NCI-H1105 treated with DMSO at 0.1 percent for 48 hours (cell line): ENCODE measurements at places on chromosomes 2 and 18.

GRCh38 chr2:100791936-100792308, 28.0 kb upstream of the NPAS2 start:
- no peak for DNase-seq

DNA sequence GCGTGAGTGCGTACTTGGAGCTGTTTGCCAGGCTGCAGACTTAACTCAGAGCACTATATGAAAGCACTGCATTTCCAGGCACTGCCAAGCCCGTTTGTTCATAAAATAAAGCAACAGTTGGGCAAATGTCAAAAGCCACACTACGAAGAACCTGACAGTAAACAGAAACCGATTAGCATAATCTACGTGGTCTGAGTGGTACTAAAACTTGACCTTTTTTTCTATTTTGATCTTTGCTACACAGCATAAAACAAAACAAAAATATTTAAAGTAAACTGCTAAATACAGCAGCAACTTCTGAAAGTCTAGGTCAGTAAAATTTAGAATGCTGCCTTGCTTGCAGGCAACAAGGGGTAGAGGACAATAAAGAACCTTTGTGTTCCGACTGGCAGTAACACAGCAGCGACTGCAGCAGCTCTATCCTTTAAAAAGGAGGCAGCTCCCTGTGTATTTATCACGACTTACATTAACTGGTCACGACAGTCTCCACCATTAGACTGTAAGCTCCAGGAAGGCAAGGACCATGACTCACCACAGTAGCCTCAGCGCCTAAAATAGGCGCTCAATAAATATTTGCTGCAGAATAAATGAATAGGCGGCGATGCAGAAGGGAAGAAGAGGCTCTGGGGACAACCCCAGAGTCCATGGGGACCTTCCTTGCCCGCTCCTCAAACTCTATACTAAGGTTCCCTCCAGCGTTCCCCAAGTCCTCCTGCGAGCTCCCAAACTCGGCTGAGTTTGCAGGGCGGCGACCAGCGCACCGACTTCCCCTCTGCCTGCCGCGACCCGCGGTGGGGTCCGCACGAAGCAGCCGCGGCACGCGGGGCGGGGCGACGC, 902 bp downstream of the SS18 start:
- DNase-seq, result peak; percentile 49

GRCh38 chr2:144999071-144999875, 479.4 kb upstream of the ZEB2 start:
- no peak for DNase-seq

DNA sequence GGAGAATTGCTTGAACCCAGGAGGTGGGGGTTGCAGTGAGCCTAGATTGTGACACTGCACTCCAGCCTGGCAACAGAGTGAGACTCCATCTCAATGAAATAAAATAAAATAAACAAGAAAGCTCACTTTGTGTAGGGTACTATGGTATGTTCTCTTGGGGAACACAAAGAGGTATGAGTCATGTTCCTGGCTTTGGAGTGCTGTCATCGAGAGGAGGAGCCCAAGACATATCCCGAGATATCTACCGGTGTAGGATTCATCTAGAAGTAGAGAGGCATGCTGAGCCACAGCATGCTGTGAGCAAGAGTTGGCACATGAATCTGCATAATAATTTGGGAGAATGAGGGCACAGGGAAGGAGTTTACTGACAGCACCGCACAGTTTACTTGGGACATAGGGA, 244.9 kb upstream of the EPHA4 start:
- DNase-seq, result no peak

DNA sequence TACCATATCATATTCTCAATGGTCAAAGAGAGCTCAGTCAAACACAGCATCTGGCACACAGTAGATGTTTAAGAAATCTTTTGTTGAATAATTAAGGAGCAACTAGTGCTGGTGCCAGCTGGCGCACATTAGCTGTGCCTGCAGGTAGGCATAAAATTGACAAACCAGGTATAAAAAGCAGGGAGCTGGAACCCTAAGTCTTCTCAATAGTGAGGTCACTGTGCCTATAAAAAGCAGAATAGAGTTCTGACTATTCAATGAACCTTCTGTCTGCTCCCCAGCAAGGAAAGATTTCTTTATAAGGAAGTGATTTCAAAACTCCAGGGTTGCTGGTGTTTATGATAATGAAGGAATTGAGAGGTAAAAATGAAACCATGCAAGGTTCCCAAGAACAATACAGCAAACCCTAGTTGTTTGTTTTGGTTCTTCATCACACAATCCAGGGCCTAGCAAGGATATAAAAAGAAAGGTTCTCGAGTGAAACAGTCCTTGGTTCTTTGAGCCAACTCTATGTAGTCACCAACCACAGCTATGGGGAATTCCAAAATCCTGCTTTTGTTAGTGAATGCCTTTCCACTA, 76.1 kb downstream of the THADA start:
- DNase-seq, result no peak

DNA sequence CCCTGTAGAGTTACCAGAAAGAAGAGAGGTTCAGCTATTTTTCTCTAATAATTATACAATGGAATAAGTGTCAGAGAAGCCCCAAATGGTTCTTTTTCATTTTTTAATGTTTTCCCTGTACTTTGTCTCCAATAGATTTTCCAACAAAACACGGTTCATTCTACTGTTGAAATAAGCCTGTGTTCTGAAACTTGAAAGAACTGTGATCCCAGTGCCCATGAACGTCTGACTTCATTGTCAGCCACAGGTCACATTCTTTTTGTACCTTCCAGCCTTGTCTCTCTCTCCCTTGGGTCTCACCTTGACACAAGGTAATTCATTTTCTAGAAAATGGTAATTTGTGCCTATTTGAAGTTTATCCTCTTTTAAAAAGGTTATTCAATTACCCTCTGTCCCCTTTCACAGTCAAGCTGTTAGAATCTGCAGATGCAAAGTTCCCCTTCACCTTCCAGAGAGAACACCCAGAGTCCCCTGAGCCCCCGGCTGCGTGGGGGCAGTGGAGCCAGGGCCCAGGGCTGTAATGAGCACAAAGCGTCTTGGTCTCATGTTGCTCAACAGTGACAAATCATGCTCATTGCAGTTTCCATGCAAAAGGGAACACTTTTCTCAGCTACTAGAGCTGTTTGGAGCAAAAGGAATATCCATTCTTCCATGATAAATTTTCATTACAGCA, 115.2 kb downstream of the SPHKAP start:
- no peak for DNase-seq

DNA sequence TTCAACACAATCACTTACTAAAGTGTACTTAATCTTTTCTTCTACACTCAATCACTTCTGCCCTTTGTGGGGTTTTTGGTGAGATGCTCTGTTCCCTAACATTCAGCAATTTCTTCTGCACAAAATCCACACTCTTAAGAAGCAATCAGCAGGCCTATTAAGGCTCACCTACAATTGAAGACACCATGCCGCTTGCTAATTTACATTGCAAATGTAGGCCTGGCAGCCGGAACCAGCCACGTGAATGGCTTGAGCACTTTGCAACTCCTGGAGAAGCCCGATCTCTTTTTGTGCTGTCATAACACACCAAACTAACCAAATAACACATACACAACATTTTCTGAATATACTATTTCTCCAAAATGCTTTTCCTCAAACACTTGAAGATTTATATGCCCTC, 66.3 kb downstream of the NYAP2 start:
- DNase-seq, result no peak

GRCh38 chr2:134398300-134398699, 144.4 kb downstream of the MGAT5 start:
- no peak for DNase-seq

DNA sequence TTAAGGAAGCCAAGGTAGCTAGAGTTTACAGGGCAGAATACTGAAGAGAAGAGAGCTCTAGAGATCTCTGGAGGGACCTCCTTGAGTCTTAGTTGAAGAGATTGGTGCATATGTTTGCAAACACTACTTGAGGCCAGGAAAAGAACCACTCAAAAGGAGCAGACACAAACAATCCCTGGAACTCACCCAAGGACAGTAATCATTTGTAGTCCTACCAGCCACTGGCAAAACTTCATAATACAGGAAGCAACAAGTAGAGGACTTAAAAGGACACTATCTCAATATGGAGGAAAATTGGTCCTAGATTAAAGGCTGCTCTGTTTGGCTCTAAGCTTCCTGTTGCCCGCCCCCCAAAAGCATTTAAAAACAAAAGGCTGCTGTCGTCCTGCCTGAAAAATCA, 46.9 kb upstream of the UBXN4 start:
- DNase-seq, result no peak

GRCh38 chr2:28828382-28828781, 17.7 kb downstream of the SPDYA start:
- no peak for DNase-seq

DNA sequence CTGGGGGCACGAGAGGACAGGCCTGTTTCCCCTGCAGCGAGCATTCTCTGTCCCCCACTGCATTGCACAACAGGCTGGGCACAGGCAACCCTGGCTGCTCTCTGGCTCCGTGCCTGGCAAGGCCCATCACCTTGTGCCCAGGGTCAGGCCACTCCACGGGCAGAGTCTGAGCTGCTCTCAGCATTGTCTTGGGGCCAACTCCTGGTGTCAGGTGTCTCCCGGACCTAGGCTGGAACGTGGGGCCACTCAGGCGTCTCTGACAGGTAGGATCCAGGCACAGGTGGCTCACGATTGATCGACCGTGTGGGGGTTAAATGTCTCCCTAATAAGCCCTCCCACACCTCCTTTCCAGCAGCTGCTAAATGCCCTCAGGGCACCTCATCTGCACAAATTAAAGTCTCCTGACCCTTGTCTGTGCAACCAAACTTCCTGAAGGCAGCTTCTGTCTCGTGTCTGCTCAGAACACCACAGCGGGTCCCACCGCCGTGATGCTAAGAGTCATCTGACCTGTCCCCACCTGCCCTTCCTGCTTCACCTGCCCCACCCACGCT, 66.6 kb upstream of the GPC1 start:
- peak; percentile 33 for DNase-seq

- DNase-seq, result no peak
These were observed 399.8 kb upstream of the ST6GAL2 start for GRCh38 chr2:107285621-107286299.

DNA sequence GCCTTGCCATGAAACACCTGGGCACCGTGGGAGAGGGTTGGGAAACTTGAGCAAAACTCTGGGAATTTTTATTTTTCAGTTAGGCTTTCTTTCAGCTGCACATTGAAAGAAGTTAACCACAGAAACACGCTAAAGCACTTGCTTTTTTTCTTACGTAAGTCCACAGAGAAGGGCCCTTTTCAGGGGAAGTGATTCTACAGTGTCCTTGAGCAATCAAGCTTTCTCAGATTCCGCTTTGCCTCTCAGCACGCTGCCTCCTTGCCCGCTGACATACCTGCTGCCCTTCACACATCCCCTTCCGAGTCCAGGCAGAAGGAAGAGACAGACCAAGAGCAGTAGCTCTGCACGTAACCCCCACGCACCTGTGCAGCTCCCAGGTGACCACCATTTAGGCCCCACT, 135.5 kb upstream of the MYT1L start:
- no peak for DNase-seq

DNA sequence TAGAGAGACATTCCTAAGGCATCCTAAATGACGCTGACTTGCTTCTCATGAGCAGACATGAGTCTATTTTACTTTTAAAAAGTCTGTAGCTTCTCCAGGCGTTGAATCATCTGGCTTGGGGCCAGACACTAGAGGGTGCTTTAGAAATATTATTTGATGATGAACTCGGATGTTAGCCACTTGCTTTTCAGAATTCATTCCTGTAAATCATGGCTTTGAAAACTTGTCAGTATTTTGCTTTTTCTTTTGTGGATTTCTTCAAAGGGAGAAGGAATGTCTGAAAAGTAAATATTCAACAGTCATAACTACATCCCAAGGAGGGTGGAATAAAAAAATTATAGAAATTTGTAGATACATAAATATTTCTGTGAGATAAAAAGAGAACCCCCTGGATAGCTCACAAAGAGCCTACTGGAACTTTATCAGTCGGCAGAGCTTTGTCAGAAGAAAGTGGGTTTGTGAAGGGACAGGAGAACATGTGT, 370.8 kb downstream of the OSR1 start:
- peak; percentile 18 for DNase-seq

DNA sequence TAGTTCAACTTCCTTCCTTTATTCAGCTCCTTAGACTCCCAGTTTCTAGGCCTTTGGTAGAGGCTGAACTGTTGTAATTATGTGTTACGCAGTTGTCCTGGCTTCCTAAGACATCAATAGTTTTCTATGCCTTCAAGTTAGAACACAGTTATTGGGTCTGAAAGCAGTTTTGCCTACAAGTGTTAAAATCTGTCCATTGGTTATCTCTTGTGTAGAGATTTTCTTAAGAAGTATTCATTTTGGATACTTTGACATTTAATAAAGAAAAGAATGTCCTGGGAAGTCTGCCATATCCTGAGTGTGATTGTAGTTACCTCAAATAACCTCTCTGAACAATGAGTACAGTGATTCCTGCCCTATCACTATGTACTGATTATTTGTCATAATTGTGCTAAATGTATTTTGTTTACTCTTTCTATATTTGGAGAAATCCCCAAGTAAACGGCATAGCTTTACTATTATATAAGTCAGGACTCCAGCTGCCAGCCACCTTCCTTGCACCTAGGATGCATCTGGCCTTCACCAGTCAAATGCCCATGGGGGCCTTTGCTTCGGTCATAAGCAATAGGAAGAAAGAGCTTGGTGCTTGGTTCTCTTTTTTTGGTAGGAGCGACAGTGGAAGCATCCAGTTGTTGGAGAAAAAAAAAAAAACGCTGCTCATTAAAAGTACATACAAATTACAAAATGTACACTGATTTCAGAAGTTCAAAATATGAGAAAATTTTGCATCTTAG, 449.5 kb upstream of the PKDCC start:
- no peak for DNase-seq

DNA sequence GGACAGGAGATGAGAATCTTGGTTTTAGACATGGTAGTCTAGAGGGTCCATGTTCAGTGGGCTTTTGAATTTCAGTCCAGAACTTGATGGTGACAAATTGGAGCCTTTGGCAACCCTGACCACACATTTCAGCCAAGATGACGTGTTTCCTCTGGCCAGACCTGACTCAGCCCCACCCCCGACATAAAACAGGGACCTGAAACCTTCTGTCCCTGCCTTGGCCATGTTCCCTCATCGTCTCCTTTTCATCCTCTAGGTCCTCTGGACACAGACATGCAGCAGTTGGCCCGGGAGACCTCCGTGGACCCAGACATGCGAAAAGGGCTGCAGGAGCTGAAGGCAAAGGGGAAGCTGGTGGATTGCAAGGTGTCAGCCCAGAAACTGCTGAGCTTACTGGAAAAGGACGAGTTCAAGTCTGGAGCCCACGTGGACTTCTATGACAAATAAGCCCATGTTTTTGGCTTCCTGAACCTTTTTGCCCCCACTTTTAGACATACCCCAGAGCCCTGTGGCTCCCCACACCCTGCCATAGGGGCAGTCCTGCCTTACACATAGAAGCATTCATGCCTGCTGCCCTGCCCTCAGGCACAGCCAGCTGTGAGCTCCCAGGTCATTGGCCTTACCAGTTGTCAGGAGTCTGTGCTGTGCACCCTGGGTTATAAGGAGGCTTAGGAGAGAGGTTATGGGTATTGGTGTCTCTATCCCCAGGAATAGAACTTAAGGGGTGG, 4.0 kb downstream of the SPR start:
- no peak for DNase-seq

GRCh38 chr2:221371347-221371746, 200.8 kb downstream of the EPHA4 start:
- DNase-seq, result no peak

GRCh38 chr2:56230156-56230555, 46.4 kb downstream of the CCDC85A start:
- DNase-seq, result peak; percentile 24
